ENCODE measurements at places on chromosomes 7 and 10. TPM values are rescaled to one million over a fixed set of nuclear protein-coding genes. Genes with fewer than 3 reads are reported as not detected.

Gene HYAL4
- not detected for total RNA-seq

Gene CHAT
- total RNA-seq, result 1.8 TPM

Gene MRPL43
- 50.3 TPM for total RNA-seq

Gene KLF14
- 0.16 TPM for total RNA-seq

Gene GJD4
- not detected for total RNA-seq

Gene TNPO3
- 60.1 TPM for total RNA-seq

Gene ENTPD1
- 27.6 TPM for total RNA-seq

Gene PODXL
- 42.2 TPM for total RNA-seq

Gene ASB15
- not detected for total RNA-seq

Gene SUFU
- total RNA-seq, result 11.4 TPM

Gene ACTA2
- 647 TPM for total RNA-seq

Gene ANKRD2
- 0.55 TPM for total RNA-seq

Gene HKDC1
- total RNA-seq, result 18.0 TPM

Gene DDX56
- 59.4 TPM for total RNA-seq

Gene RNF133
- 2.6 TPM for total RNA-seq

Gene OPN4
- not detected for total RNA-seq

Gene ABCC2
- total RNA-seq, result 3.4 TPM

Gene TMEM196
- total RNA-seq, result 9.7 TPM

Gene BTRC
- total RNA-seq, result 37.6 TPM

Gene FOXI2
- total RNA-seq, result not detected

Gene HEPACAM2
- total RNA-seq, result 0.38 TPM

Gene PLEKHS1
- total RNA-seq, result 0.77 TPM

Gene GTF2IRD1
- total RNA-seq, result 42.5 TPM

Gene ELFN1
- total RNA-seq, result 21.5 TPM

Gene LRGUK
- total RNA-seq, result 8.3 TPM

Gene TRIM24
- 31.3 TPM for total RNA-seq
